ENCODE measurements at places on chromosomes 2 and 18. TPM values are rescaled to one million over a fixed set of nuclear protein-coding genes. Genes with fewer than 3 reads are reported as not detected.

IL18RAP gene
- polyA plus RNA-seq = not detected

TTN gene
- 4.9 TPM for polyA plus RNA-seq

CCDC74B gene
- polyA plus RNA-seq = not detected

ONECUT2 gene
- polyA plus RNA-seq = not detected

RIT2 gene
- not detected for polyA plus RNA-seq

FAM136A gene
- polyA plus RNA-seq = 30.6 TPM

INSIG2 gene
- polyA plus RNA-seq = 23.1 TPM

YWHAQ gene
- 118 TPM for polyA plus RNA-seq

POTEI gene
- polyA plus RNA-seq = not detected

LIMS3 gene
- polyA plus RNA-seq = 2.6 TPM

SPP2 gene
- polyA plus RNA-seq = not detected

ATP5MC3 gene
- polyA plus RNA-seq = 342 TPM

- no peak for DNase-seq
Observed at GRCh38 chr2:156470975-156471583, 34.9 kb downstream of the GPD2 start.

- no peak for DNase-seq
Observed at GRCh38 chr2:5694306-5694705, 2.1 kb downstream of the SOX11 start.

- no peak for DNase-seq
Observed at GRCh38 chr2:43939695-43940256, 56.0 kb downstream of the LRPPRC start.

DNA sequence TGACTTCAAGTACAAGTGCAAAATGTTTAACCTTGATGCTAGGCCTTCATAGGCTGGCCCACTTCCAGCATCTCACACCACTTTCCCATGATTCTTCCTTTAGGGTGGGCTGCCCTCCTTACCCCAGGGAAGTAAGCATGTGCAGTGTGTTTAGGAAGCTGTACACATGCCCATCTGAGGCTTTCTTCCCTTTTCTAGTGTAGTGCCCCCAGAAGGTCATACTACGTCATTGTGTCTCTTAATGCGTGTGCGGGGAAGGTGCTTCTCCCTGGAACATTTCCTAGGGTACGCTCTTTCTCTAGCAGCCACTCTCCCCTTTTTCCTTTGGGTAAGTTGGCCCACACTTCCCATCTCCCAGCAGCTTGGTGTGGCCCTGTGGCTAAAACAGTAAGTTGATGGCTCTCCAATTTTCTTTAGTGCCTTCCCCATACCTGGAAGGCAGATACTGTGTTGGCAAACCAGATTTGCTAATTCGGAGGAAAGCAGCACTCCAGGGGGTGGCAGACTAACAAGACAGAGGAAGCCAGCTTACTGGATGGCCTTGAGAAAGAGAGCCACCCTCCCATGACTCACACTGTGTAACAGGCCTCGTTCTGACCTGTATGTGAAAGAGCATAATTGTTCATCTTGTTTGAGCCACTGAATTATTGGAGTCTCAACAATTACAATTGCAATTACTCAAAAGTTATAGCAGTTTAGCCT, 1.1 kb upstream of the SULT6B1 start:
- DNase-seq = no peak

DNA sequence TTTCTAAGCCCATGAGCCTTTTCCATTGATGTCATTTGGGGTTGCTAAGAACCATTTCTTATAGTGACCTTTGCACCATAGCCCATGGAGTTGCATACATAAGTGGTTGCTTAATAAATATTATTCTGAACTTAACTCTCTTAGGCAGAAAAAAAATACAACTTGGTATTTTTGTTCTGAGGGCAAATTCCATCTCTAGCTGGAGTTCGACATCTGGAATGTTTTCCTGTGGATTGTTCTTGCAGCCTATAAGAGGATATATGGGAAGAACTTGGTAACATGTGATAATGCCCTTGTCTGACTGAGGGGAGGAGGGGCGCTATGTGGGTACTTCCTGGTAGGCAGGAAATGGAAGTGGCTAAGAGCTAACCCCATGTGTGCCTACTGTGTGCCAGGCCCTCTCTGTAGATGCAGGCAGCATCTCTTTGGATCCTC, 20.7 kb downstream of the IGFBP2 start:
- no peak for DNase-seq

DNA sequence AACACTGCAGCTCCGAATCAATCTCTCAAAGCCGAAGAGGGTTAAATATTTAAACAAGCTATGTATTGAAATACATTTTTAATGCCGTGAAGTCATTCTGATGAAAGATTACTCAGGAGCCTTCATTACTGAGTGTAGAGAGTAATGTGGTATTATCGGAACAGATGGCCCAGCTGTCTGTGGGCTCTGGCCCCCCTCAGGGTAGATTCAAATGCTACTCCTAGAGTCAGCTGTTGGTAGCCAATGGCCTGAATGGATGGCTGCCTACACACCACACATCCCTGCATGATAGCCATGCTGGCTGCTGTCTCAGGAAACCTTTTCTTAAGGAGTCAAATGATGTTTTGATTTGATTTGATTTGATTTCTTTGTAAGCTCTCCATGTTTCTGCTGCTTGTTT, 732.3 kb upstream of the CELF4 start:
- no peak for DNase-seq

GRCh38 chr18:10833656-10834055, 307.8 kb downstream of the NAPG start:
- DNase-seq = no peak

GRCh38 chr18:79372461-79372860, 23.3 kb upstream of the NFATC1 start:
- DNase-seq = no peak

- no peak for DNase-seq
Observed at GRCh38 chr2:133658020-133658903, 90.0 kb upstream of the NCKAP5 start.

DNA sequence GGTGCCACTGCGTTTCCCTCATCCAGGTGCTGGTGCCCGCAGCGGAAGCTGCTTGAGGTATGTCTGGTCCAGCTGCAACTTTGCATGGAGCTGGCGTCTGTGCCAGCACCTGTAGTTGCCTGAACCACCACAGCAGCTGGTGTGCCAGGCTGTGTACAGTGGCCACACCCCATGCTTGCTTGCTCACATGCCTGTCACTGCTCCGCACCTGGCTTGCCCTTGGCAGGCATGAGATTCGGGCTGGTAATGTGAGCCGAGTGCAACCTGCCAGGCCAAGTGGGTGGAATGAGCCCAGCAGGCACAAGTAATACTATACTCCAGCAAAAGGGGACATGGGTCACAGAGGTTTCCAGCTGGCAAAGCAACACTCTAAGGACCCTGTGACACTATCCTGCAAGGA, 1123.3 kb upstream of the ACVR2A start:
- no peak for DNase-seq

DNA sequence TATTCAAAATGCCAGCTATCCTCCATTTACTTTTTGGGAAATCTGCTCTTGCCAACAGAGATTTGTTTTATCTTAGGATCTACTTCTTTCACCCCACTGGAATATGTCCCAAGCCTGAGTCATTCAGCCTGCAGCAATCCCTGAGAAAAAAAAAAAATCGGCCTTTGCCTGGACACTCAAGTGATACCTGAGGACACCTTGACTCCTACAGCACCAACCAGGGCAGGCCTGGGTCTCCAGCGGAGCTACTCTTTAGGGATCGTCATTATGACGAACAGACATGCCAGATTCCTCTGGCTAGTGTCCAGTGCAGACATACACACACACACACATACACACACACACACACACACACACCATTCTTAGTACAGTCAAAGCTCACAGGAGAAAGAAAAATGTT, 2.2 kb upstream of the UGT1A6 start:
- no peak for DNase-seq

- no peak for DNase-seq
Observed at GRCh38 chr2:65232636-65233035, 5.0 kb downstream of the ACTR2 start.

DNA sequence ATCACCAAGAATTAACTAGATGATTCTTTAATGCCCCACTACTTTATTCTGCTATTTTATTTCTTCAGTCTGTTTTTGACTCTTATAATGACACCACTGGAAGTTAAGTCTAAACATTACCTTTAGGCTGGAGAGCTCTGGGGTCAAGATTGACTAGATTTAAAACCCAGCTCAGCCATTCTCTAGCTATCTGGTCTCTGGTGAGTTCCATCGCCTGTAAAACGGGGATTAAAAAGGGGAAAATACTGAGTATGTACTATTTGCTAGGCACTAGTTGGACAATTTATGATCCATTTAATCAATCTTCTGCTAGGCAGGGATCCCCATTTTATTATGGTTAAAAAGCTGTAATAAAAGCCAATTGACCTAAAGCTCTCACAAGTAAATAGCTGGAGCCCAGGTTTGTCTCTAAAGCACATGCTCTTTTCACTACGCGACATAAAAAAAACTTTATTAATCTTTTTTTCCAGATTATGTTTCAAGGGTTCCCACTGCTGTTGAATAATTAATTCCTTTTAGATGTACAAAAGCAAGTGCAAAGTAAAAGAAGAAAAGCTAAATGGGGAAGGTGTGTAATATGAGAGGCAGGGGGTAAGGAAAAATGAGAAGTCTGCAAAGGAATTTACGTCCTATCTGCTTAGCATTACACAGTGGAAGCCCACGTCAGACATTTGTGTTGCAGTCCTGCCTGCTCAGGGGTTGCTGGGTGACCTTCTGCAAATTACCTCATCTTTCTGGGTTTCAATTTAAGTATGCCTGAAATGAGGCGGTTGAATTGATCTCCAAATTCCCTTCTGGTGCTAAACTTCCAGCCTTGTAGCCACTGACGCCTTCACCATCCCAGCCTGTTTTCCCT, 918 bp upstream of the NABP1 start:
- no peak for DNase-seq

DNA sequence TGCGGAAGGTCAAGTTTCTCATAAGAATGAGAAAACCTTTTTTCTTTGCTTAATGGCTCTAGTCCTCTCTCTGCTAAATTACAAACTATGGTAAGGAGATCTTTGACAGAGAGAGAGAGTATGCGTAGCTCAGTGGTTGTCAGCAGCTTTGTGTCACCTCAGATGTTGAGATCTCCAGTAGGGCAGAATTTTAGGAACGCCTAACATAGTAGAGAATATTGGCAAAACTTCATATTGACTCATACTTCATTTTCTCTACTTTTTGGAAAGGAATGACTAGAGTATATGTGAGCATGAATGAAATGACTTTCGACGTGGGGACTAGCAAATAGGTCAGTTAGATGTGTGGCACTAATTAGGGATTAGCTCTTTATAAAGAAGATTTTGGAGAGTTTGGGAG, 64.0 kb downstream of the WDR7 start:
- DNase-seq = no peak

- DNase-seq = no peak
Observed at GRCh38 chr2:15631883-15632282, 40.2 kb downstream of the DDX1 start.

- no peak for DNase-seq
Observed at GRCh38 chr18:63175264-63175663, 144.3 kb downstream of the BCL2 start.

- no peak for DNase-seq
Observed at GRCh38 chr2:154549869-154550268, 148.6 kb upstream of the KCNJ3 start.

DNA sequence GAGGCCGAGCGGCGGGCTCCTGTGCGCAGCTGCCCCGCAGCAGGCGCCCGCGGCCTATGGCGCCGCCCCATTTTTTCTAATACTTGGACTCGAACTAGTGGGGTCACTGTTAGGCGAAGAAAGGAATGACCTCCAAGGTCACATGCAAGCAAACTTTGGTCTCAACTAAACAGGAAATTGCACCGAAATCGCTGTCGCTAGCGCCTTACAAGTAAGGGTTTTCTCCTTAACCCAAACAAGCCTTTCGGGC, 339 bp downstream of the ACAA2 start:
- DNase-seq = no peak

GRCh38 chr2:53827398-53828175, 32.2 kb downstream of the GPR75 start:
- DNase-seq = no peak

GRCh38 chr2:61959381-61960293, 54.2 kb downstream of the COMMD1 start:
- DNase-seq = no peak

GRCh38 chr18:36297417-36298125, at the start of gene FHOD3:
Gene FHOD3, plus strand, starts transcription at chr18:36297713. Its CDS starts 123 bp downstream, at chr18:36297836.
- no peak for DNase-seq

GRCh38 chr2:62309465-62310091, 113.7 kb downstream of the B3GNT2 start:
- no peak for DNase-seq

- DNase-seq = no peak
Observed at GRCh38 chr2:38248707-38249106, 128.4 kb downstream of the ATL2 start.

GRCh38 chr2:73652348-73652747, 10.1 kb upstream of the NAT8 start:
- no peak for DNase-seq

GRCh38 chr2:120693121-120693520, 42.5 kb upstream of the GLI2 start:
- DNase-seq = no peak

DNA sequence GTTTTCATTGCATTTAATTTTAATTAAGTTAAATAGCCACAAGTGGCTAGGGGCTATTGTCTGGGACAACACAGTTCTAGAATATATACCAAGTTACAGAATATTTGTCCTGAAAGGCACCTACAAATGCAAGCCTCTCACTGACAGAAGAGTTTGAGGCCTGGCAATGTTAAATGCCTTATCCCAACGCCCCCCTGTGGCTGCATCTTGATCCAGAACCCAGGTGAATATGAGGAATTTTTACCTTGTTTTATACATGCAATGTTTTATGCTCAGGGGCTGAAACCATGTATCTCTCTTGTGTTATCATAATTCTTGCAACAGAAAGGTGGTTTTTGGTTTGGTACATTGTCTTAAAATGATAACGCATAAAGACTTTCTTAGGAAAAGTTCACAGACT, 71.8 kb upstream of the SEC11C start:
- no peak for DNase-seq
